Activated CD4-positive, alpha-beta T cell treated with anti-CD3 and anti-CD28 coated beads, Interleukin-10, Interleukin-2, amounts not matched to agents 100 ng/mL and 50 ng/mL, durations not matched to agents 16 hours and 8 hours (primary cell): ENCODE measurements at places on chromosomes 3 and 15.

- no peak for DNase-seq
These were observed 69.7 kb downstream of the RPLP1 start for GRCh38 chr15:69522361-69522760.

GRCh38 chr15:26037369-26037768 is 174.2 kb upstream of the ATP10A start:
- DNase-seq = no peak

GRCh38 chr3:189229196-189229828 is 57.5 kb downstream of the TPRG1 start:
- DNase-seq = no peak

DNA sequence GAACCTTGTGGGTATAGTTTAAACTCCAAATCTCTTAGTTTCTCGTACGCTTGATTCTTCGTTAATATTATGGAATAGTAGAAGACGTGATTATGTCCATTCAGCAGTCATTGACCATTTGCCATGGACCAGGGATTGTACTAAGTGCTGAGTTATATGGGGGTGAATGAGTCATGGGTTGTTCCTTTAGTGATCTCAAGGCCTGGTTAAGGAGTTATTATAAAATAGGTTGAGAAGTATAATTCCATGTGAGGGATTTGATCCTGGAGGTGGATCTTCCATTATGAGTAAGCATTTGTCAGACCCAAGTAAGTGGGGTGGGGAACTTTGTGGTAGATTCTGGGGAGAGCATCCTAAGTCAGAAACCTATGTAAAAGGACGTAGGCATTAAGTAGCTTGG is 15.4 kb downstream of the NR2C2 start:
- DNase-seq = no peak

DNA sequence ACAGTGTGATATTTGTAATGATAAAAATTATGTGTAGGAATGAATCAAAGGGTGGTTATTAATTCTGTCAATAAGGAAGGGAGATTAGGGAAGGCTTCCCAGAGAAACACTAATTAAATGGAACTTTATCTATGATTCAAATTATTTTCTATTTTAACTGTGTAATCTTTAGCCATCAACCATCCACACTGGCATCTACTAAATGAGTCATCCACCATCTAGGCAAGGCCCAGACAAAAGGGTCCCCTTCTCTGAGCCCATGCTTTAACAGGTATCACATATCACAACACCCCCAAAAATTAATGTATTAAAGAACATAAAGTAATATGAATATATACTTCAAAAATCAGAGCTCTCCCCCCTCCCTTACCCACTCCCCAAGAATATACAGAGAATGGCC is 19.9 kb upstream of the TPM1 start:
- no peak for DNase-seq

DNA sequence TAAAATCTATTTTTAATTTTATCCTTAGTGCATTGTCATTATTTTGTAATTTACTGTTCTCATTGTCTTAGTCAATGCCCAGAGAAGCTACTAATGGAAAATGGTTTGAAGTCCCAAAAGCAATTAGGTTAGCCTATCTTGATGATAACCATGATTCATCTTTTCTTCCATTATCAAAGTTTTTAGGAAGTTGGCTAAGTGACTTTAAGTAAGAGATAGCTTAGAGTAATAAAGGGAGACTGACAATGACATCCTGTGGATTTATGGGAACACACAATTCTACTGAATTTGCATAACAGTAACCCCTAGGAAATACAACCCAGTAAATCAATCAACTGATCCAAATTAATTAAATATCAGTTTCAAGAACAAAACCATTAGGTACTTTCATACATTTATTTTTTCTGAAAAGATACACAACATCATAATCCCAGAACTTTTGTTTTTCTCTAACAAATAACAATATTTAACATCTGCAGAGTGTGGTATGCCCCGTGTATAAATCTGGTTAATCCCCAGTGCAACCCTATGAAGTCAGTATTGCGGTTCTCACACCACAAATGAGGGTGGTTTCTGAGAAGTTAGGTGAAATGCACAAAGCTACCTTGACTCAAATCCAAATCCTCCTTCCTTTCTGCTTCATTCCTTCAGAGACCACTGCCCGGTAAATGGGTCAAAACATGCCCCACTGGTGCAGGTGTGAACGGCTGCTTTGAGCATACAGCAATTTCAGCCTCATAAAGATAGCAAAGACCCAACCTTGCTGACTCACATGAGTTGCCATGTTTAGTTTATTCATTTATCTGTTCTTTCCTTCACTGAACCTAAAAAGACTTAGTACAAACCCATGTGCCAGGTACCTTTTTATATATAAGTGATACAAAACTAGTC is 202.1 kb downstream of the TBL1XR1 start:
- peak; percentile 50 for DNase-seq

DNA sequence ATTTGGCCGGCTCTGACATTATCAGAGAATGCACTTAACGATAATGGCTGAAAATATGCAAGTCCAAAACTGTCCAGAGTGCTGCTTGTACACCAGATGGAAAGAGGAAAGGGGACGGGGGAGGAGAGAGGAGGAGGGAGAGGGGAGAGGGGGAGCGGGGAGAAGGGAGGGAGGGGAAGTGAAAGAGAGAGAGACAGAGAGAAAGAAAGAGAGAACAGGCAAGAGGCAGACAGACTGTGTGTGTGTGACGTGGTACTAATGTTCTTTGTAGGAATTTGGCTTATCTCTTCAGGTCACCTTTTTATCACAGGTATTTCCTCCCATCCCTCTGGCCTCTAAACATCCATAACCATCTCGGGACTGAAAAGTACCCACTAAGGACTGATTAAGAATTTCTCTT is 75.1 kb upstream of the LMOD3 start:
- DNase-seq = no peak

GRCh38 chr3:188683032-188683521 is 488.7 kb upstream of the TPRG1 start:
- DNase-seq = peak; percentile 70

GRCh38 chr3:147807776-147808175 is 398.6 kb downstream of the ZIC1 start:
- DNase-seq = no peak

- no peak for DNase-seq
These were observed 2.1 kb upstream of the RHO start for GRCh38 chr3:129526121-129526900.

GRCh38 chr3:127706785-127707351 is 34.1 kb downstream of the ABTB1 start:
- no peak for DNase-seq

GRCh38 chr3:20197775-20198174 is 11.8 kb upstream of the SGO1 start:
- DNase-seq = no peak

- DNase-seq = peak; percentile 40
These were observed 27.1 kb upstream of the MAP3K13 start for GRCh38 chr3:185335799-185336198.

DNA sequence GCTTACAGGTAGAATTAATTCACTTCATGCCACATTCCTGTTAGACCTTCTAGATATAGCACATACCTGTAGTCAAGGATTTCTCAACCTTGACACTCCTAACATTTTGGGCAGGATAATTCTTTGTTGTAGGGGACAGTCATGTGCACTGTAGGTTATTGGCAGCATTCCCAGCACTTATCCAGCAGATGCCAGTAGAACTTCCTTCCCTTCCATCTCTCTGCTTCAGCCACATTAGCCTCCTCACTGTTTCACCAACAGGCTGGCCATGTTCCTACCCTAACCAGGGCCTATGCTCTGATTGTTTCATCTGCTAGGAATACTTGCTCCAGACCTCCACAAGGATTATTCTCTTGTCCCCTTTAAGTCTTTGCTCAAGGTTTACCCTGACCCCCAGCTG is 68.0 kb upstream of the STAC start:
- no peak for DNase-seq
